ENCODE measurements at places on chromosomes 6 and 20.

DNA sequence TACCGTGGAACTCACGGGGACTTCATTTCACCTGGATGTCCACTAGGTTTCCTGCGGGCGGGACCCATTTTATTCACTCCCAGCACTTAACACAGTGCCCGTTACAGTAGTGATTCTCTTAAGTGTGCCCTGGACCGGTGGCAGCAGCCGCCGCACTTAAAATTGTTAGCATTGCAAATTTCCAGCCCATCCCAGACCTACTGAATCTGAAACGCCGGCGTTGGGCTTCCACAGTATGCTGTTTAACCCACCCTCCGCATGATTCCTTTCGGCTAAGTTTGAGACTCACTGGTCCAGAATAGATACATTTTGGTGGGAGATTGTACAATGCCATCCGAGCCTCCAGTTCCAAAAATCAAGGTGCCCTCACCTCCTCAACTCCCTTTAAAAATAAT, 967 bp downstream of the SMPDL3A start:
- no peak for DNase-seq

DNA sequence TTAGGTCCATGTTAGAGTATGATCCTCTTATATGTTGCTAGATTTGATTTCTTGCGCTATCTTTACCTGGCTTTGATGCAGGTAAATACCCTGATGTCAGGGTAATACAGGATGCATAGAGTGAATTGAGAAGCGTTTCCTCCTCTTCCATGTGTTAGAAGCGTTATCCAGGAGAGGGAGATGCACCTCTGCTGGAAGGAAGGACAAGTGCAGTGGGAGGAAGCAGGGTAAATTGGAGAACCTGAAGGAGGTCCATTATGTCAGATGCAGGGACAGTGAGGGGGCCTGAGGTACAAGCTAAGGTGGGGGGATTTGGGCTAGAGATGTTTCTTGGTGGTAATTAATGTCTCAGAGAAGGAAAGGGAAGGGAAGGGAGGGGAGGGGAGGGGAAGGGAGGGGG, 7.7 kb downstream of the SHLD1 start:
- no peak for DNase-seq

- no peak for DNase-seq
Measured at GRCh38 chr20:48808382-48809034, 19.3 kb downstream of the PREX1 start.

DNA sequence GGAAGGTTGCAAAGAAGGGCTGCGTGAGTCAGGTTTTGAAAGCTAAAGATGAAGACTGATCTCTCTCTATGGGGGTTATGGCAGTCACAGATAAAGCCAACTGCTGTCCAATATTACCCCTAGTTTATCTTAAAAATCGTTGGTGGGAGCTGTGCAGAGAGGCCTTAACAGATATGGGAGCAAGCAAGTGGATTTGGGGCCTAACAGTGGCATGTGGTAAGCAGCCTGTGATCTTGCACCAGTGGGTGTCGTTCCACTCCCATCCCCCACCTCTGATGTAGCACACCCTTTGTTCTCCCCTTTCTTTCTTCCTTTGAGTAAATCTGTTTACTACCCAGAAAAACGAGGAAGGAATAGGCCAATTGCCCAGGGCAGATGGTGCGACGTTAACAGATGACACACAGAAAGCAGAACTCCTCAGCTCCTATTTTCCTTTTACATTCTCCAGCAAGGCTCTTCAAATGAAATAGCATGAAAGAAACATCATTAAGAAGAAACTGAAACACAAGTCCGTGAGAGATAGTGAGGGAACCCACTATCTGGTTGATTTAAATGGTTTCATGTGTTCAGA, 274.1 kb upstream of the CITED2 start:
- DNase-seq = no peak

GRCh38 chr20:60066438-60066823, 108.2 kb downstream of the CDH26 start:
- no peak for DNase-seq

DNA sequence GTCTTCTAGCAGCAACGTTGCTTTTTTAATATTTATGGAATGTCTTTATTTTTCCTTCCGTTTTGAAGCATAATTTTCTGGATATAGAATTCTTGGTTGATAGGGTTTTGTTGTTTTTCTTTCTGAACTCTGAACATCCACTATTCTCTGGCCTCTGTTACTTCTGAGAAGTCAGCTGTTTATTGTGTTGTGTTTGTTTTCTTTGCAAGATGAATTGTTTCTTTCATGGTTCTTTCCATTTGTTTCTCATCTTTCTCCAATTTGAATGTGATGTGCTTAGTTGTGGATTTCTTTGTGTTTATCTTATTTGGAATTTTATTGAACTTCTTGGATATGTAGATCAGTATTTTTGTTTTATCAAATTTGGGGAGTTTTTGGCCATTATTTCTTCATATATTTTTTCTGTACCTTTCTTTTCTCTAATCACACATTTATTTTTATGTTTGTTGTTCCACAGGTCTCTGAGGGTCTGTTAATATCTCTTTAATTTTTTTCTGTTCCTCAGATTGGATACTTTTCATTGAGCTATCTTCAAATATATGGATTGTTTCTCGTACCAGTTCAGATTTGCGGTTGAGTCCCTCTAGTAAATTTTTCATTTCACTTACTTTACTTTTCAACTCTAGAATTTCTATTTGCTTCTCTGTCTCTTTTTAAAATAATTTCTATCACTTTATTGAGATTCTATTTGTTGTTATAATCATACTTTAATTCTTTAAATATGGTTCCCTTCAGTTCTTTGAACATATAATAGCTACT, 18.0 kb downstream of the HIVEP1 start:
- DNase-seq = no peak

- peak; percentile 38 for DNase-seq
Measured at GRCh38 chr6:797479-798077, 104.6 kb upstream of the EXOC2 start.

DNA sequence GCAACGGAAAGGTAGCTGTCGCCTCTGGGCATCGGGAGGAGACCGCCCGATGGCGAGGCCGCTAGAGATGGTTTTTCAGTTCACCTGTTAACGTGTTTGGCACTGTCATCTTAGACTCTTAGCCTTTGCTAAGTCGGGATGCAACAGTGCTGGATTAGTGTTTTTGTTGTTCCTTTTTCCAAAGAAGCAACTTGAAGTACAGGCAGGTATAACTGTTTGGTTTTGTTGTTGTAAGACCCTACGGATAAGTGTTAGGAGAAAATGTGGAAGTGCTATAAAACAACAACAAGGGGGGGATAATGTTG, 723 bp downstream of the MANEA start:
- DNase-seq = no peak

DNA sequence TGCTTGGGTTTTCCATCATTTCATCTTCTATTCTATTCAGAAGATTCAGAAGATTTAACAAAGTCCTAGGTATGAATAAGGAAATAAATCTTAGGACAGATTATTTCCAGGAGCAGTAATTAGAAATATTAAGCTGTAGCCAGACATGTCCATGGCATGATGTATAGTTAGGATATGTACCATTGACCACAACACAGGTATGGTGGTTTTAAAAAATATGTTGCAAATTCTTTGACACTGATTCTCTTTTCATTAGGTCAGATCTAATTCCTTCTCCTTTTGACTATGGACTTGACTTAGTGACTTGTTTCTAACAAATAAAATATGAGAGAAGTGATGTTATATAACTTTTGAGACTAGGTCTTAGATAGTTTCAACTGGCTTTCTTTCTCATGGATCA, 23.5 kb upstream of the PDE7B start:
- no peak for DNase-seq

- no peak for DNase-seq
Measured at GRCh38 chr6:16498237-16498636, 259.9 kb downstream of the GMPR start.

DNA sequence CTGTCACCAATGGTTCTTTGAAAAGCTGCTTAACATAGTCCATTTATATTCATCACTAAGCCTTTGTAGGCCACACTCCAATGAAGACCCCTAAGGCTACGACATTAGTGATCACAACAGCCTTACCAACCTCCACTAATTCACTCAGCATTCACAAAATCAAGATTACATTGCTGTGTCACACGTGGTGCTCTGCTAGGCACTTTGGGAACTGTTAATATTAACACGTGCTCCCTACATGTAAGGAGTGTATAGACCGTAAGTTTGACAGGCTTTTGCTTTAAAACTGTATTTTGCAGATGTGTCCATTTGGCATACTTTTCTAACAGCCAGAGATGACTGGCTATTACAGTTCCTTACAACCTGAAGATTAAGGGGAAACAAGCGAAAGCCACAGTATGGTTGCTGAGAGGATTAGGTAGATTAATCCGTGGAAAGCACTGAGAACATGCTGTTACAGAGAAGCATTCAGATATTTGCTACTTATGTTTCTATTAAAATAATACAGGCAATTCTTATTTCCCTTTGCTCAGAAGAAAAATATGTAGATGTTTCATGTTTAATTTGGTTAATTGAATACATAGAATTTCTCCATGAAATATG, 69.7 kb downstream of the SAMD3 start:
- no peak for DNase-seq
